Effector memory CD8-positive, alpha-beta T cell (primary cell): ENCODE measurements at places on chromosomes 5 and 9.
A peak's percentile ranks its signal among the peaks of the same experiment; 100 is the strongest.

- no peak for DNase-seq
These were observed 340.6 kb upstream of the DAB2 start for GRCh38 chr5:39765366-39765765.

GRCh38 chr9:121783521-121784507 lies 132.4 kb downstream of the DAB2IP start:
- DNase-seq: no peak

GRCh38 chr9:7976856-7977255 lies 177.3 kb upstream of the DMAC1 start:
- no peak for DNase-seq

DNA sequence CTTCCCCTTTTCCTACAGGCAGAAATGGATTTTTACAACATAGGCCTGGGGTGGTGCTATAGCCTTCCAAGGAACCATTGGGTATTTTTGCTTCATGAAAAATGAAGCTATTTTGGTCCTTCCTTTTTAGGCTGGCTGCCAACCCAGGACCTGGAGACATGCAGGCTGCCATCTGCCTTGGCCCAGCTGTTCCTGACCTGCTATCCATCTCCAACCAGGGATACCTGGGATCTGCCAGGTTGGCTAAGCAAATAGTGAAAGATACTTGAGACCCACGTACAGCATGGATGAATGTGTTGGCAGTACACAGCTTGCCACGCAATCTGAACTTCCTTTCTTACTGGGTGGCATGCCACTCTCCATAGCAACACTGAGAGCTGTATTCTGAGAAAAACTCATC lies 31.1 kb downstream of the MRPS27 start:
- no peak for DNase-seq

- peak; percentile 11 for DNase-seq
These were observed 8.5 kb downstream of the GIN1 start for GRCh38 chr5:103111468-103111867.

GRCh38 chr5:167478188-167478587 lies 813.3 kb upstream of the WWC1 start:
- DNase-seq: no peak

DNA sequence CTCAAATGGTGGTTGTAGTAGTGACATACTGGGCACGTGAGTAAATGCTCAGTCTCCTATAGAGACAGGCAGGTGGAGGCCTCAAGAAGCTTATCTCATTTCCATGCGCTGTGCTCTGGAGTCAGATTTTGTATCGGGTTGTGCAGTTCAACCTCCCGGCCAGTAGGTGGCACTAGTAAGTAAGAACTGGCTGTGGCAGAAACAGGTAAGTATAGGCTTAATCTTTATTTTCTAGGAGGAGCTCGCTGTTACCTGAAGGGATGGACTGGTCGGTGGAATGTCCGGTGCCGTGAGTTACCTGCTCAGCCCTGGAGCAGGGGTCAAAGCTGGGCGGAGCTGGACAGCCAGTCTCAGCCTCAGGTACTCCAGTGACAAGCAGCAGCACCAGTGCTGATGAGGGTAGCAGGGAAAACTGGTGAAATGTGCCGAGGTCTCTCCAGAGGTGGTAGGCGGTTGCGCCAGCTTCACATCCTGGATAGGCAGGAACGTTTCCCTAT lies 880.1 kb upstream of the SEMA6A start:
- DNase-seq: peak; percentile 2

GRCh38 chr5:14706615-14707021 lies 42.1 kb downstream of the OTULIN start:
- DNase-seq: no peak

- no peak for DNase-seq
These were observed 44.2 kb downstream of the CD180 start for GRCh38 chr5:67152400-67152799.
